ENCODE measurements at places on chromosomes 5 and 9. TPM values are rescaled to one million over a fixed set of nuclear protein-coding genes. Genes with fewer than 3 reads are reported as not detected.
A peak's percentile ranks its signal among the peaks of the same experiment; 100 is the strongest.

Gene ZNF346
- polyA plus RNA-seq: 27.9 TPM

Gene PCDHGA3
- polyA plus RNA-seq: 6.2 TPM

Gene FSTL4
- 0.79 TPM for polyA plus RNA-seq

Gene FAM219A
- 13.2 TPM for polyA plus RNA-seq

Gene HAVCR2
- 6.3 TPM for polyA plus RNA-seq

Gene DBH
- polyA plus RNA-seq: 2.3 TPM

Gene TMEM267
- 21.8 TPM for polyA plus RNA-seq

Gene LHX2
- 0.24 TPM for polyA plus RNA-seq

Gene NMRK1
- 25.0 TPM for polyA plus RNA-seq

Gene IFNB1
- not detected for polyA plus RNA-seq

DNA sequence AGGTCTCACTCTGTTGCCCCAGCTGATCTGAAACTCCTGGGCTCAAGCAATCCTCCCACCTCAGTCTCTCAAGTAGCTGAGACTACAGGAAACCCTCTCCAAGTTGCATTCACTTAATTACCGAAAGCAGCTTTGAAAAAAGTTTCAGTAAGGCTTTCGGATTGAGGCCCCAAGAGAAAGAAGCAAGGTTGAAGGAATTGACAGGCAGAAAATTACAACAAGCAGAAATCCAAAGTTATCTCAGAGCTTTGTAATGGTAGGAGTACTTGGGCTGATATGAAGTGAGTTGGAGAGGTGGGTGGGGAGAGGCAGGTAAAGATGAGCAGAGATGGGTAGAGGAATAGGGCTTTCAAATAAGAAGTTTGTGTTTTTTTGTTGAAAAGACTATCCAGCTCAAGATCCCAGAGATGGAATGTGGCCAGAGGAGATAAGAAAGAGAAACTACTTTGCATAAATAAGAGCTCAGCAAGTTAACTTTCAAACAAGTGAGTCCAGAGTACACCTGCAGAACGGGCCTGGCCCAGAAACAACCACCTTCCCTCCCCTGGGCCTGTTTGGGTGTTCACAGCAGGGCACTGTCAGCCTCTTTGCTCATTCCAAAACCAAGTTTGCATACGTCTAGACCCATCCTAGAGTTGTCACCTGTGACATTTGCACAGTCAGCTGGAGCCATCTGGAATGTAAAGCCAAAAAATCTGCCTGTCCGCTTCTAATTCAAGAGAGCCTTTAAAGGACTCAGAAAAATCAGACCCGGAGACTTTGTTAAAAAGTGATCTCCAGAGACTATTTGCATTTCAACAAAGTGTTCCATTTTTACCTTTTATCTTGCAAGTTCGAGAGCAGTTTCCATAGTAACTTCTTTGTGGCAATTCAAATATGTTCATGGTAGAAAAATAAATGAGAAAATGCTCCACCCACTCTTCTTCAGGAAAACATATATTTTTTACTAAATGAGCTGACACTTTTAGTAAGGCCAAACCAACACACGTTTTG, 2.2 kb upstream of the CLINT1 start:
- DNase-seq: no peak

DNA sequence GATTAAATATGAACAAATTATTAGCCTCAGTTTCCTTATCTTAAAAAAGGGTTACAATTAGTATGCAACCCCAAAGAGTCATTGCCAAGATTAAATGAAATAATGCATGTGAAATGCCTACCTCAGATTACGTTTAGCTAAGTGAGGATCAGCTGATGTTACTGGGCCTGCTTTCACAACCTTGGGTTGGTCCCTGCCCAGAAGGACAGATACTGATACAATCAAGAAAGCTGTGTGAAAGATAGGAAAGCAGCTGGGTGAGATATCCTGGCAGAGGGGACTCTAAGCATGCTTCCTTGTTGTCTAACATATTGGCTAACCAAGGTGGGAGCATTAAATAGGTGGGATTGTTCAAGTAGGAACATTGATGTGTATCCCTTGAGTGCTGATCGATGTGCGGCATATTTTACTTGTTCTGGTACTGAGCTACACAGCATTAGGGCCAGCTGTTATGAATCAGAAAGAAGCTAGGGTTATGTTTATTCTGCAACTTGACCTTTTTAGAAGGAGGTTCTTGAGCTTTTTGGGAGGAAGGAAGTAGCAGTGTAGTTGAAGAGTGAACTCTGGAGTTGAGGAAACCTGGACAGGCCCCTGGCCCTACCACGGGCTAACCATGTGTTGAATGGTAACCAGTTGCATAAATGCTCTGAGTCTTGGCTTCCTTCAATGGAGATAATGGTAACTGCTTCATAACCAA, 28.9 kb downstream of the SNX24 start:
- DNase-seq: no peak

DNA sequence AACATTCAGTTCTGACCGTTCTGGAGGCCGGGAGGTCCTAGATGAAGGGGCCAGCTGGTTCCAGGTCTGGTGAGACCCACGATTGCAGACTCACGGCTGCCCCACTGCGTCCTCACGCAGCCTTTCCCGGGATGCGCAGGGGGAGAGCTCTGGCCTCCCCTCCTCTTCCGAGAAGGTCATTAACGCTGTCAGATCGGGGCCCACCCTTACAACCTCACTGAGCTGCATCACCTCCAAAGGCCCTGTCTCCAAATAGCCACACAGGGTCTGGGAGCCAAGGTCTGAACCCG, 66.6 kb upstream of the PPP1R26 start:
- no peak for DNase-seq

GRCh38 chr5:178279723-178280438, 47.3 kb upstream of the PHYKPL start:
- peak; percentile 74 for DNase-seq

GRCh38 chr5:141192110-141192725, at the start of gene PCDHB10:
TSS of gene PCDHB10 (plus strand) at chr5:141192353. CDS start at chr5:141192553, 200 bp downstream.
- DNase-seq: no peak

DNA sequence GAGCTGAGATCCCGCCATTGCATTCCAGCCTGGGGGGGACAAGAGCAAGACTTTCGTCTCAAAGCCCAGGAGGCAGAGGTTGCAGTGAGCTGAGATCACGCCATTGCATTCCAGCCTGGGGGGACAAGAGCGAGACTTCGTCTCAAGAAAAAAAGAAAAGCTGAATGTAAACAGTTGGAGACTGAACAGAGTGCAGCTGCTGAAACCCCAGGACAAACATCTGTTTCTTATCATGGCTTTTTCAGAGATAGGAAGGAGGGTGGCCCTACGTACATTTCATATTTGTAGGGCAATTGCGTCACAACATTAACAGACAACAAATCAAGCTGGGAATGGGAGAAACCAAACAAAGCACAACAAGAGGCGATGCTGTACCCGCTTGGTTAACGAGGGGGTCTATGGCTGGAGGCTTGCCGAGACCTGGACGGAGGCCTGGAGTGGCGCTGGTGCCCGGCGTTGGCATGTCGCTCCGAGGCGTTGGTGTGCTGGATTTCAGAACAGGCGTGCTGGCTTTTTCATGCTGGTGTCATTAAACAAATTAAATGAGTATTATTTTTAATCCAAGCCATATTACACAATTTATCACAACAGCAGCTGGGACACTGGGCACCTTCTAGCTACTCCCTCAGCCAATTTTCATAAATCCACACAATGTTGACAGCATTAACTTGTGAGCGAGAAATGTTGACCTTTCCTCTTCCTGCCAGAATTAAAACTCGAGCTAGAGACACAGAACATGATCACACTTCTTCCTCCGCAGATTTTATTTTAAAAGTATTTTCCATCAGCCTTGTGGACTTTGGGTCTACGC, 76.1 kb downstream of the TLE1 start:
- DNase-seq: peak; percentile 71

DNA sequence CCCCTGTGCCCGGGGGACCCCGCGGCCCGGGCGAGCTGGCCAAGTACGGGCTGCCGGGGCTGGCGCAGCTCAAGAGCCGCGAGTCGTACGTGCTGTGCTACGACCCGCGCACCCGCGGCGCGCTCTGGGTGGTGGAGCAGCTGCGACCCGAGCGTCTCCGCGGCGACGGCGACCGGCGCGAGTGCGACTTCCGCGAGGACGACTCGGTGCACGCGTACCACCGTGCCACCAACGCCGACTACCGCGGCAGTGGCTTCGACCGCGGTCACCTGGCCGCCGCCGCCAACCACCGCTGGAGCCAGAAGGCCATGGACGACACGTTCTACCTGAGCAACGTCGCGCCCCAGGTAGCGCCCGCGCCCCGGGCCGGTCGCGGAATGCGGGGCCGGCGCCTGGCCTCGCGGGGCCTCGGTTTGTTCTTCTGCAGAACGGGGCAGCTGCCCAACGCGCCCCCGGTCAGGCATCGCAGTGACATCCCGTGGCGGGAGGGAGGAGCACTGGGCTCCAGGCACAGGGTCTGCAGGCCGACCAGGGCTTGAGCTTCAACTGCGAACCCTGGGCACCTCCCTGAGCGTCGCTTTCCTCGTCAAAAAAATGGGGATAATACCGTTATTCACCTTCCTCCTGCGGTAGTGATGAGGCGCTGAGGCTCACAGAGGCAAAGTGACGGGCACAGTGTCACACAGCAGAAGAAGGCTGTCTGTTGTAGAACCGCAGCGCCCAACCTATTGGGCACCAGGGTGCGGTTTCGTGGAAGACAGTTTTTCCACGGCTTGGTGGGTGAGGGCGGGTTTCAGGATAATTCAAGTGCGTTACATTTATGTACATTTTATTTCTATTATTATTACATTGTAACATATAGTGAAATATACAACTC, 777 bp downstream of the ENDOG start:
- no peak for DNase-seq

DNA sequence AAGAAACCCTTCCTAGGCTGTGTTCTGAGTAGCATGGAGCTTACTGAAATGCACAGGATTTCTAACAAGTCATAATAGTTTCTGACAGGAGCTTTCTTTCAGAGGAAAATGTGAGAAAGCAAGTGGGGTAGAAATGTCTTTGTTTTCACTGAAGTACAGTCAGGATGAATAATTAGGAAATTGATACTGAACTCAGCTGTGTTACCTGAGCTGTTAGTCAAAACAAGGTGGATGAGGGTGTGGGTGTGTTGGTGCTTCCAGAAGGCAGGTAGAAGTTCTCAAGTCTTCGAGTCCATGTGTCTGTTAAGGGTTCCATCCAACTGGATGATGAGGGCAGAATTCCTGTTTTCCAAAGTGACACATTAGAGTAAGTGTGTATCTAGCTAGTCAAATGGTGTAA, 122.4 kb downstream of the BASP1 start:
- no peak for DNase-seq

DNA sequence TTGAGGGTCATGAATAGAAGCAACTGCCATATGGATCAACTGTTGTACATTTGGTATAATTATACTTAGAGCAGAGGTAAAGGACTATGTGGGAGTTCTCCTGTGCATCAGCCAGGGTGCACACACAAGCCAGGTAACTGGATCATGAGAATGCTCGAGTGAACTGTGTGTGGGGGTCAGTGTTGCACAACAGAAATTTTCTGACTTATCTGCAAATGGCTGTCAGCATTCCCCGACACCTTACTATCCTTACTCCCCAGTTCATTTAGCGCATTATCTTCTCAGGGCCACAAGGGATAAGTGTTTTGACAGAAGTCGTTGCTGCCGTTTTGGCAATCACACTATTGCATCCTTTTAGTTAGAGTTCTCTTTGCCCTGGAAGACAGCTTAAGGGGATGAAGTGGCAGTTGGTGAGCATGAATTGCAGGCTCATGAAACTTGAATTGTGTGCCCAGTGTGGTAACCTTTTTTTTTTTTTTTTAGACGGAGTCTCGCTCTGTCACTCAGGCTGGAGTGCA, 1.7 kb downstream of the CANX start:
- DNase-seq: no peak

- no peak for DNase-seq
These were observed 468.5 kb downstream of the TMEM232 start for GRCh38 chr5:110257971-110258370.

DNA sequence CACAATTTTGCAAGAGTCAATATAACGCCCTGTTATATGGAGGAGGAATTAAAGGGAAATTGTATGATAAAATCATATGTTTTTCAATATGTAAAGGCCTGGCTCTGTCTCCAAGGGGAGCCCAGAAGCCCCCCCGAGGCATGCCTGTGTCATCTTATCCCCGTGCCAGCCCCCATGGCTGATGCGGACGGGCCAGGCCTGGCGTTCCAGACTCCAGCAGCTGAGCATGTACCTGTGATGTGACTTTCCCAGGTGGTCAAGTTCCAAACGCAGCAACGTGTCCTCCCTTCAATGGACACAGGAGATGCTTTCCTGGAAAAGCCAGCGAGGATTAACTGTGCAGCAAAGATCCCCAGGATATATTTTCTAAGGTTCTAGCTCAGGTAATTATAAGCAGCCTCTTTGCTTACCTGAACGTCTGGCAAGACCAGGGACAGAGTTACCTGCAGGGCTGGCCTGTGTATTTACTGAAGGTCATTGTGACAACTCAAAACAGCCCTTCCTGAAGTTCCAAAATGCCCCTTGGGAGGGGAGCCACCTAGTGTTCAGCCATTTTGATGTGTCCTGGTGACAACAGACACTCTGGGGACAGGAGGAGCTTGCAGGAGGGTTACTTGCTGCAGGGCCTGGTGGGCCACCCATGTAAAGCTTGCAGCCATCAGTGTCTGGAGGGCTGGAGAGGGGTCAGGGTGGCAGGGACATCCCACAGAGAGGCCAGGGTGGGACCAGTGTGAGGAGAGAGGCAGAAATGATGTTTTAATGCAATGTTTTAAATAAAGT, 53.3 kb upstream of the RNU6ATAC start:
- no peak for DNase-seq

- DNase-seq: no peak
These were observed 1002.7 kb upstream of the DMAC1 start for GRCh38 chr9:8802242-8802641.

GRCh38 chr5:9519537-9519936, 26.3 kb downstream of the SEMA5A start:
- no peak for DNase-seq

DNA sequence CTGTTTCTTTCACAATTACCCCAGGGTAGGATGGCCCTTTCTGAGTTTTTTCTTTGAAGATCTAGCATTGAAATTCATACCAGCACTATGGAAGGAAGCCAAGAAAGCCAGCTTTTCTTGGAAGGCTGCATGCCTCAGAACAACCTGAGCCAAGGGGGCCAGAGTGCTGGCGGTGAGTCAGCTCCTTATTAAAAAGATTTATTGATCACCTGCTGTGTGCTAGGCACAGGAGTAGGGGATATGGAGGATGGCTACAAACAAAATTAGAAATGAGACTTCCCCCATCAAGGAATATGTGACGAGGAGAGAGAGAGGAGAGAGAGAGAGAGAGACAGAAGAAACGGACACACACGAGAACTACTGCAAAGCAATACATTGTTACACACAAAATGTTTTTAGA, 184.6 kb upstream of the PUM3 start:
- DNase-seq: no peak

DNA sequence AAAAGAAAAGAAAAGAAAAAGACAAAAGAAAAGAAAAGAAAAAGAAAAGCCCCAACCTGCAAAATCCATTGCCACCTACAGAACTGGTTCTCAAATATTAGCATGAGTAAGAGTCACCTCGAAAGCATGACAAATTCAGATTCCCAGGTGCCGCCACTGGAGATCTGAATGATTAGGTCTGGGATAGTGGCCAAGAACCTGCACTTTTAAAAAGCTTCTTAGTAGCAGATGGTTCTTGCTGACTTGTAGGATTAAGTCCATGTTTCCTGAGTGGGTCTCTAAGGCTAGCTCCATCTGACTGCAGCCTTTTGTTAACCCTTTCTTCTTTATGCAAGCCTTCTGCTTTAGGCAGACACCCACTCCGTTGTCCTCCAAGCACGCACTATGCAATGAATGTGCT, 178.5 kb upstream of the CDH18 start:
- no peak for DNase-seq

- DNase-seq: no peak
These were observed 43.6 kb downstream of the SLC6A3 start for GRCh38 chr5:1401536-1402138.

- DNase-seq: no peak
These were observed 68.5 kb downstream of the GHR start for GRCh38 chr5:42491699-42492098.

Measured in left renal pelvis (tissue), 4 donors.